Stimulated activated CD4-positive, alpha-beta T cell treated with anti-CD3 and anti-CD28 coated beads, TNF-alpha, amount 100 ng/mL, for 1 hour (primary cell): ENCODE measurements at places on chromosomes 11 and 22.

GRCh38 chr11:47886096-47886495, 37.9 kb upstream of the NUP160 start:
- no peak for DNase-seq

GRCh38 chr11:121329781-121330395, 37.3 kb downstream of the SC5D start:
- no peak for DNase-seq

DNA sequence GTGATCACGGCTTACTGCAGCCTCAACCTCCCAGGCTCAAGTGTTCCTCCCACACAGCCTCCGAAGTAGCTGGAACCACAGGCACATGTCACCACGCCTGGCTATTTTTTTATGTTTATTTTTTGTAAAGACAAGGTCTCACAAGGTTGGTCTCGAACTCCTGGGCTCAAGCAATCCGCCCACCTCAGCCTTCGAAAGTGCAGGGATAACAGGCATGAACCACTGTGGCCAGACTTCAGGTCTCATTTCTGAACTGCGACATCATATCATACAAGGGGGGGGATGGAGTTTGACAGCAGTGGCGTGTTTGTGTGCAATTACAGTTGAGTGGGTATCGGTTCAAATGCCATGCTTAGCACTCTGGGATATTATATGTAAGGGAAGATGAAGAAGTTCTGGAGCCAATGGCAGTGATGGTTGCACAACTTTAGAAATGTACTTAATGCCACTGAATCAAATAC, 6.9 kb downstream of the NAALADL1 start:
- no peak for DNase-seq

DNA sequence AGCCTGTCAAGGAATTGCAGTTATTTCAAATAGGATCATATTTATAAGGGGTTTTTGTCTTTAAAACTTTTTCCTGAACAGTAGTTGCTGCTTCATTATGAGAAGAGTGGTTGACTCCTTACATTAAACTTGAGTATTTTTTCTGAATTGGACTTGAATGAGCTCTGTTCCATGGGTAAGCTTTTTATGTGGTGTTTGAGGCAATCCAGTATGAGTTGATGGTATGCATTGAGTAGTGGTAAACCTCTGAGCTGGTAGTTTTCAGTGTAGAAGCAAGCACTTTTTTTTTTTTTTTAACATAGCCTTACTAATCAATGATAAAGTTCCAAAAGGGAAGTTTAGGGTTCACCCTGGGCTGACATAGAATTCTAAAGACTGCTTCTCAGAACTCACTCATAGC, 3.4 kb downstream of the KMT2A start:
- DNase-seq = no peak

DNA sequence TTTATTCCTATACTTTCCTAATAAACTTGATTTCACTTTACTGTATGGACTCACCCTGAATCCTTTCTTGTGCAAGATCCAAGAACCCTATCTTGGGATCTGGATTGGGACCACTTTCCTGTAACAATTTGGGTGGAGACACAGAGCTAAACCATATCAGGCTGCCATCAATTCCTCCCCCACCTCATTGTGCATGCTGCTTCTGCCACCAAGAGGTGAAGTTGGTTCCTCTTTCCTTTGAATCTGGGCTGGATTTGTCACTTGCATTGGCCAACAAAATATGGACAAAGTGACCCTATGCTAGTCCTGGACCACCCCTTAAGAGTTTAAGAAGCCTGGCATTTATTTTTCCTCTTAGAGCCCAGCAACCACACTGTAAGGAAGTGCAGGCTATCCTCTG, 39.4 kb upstream of the CEP295 start:
- DNase-seq = no peak
